ENCODE measurements at places on chromosomes 4 and X.

- no peak for DNase-seq
Observed at GRCh38 chr4:156620786-156621185, 350.8 kb downstream of the PDGFC start.

GRCh38 chr4:5709207-5709575 lies 832 bp upstream of the EVC2 start:
- DNase-seq, result no peak

GRCh38 chr4:504076-504475 lies 5.1 kb downstream of the PIGG start:
- DNase-seq, result no peak

DNA sequence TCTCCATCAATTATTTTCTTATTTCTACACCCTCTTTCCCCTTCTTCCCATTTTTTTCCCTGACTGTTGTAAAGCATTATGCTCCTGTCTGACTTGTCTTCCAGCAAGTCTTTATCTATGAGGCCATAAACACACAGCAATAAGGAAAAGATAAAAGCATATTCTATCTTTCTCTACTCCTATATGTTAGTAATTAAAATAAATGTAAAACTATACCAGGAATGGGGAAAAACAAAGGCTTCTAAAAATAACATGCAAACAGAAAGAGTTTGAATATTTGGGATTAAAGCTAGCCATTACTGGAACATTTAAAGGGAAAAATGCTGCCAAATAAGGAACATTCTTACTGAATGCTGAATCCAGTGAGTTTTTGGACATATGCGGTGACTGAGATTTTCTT lies 471.7 kb upstream of the HS3ST1 start:
- no peak for DNase-seq

- DNase-seq, result no peak
Observed at GRCh38 chrX:103248553-103248952, 6.4 kb downstream of the TCEAL8 start.

- no peak for DNase-seq
Observed at GRCh38 chr4:188175288-188175687, 36.0 kb downstream of the TRIML1 start.
